ENCODE measurements at places on chromosomes 4 and X. TPM values are rescaled to one million over a fixed set of nuclear protein-coding genes. Genes with fewer than 3 reads are reported as not detected.

GRCh38 chrX:2500091-2500802 is 529 bp downstream of the DHRSX start:
- H3K4me1 ChIP-seq: 0 out of 2 replicates have a peak, but pooled peaks cover 3% of the 10 kb centered on the region
- peak overlapping the region; percentile 72 for H3K4me3 ChIP-seq
- H3K36me3 ChIP-seq: no peaks in the 10 kb centered on the region
- no peak for DNase-seq
- peak overlapping the region; percentile 72 for H3K27ac ChIP-seq
- H3K27me3 ChIP-seq: no peaks in the 10 kb centered on the region

SFRP2 gene
- 0.22 TPM for total RNA-seq

LDOC1 gene
- not detected for total RNA-seq

TEX13D gene
- 0.15 TPM for total RNA-seq

DNA sequence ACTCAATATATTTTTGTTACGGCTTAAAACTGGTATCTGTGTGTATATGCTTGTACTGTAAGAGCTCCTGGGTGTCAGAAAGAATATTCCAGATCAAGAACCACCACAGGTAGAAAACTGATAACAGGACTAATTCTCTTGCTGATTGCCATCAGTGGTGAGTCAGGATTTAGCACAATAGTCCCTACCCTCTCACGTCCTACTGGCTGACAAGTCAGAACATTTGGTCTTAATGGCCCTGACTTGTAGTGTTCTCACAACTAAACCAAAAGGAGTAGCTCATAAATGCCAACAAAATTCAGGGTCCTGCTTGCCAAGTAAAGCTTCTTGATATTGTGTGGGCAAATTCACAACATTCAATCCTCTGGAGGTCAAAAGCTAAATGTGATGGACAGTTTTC is 105.2 kb upstream of the MAB21L2 start:
- DNase-seq: no peak
- H3K36me3 ChIP-seq: no peaks in the 10 kb centered on the region
- no peak overlapping the region for H3K4me3 ChIP-seq
- no peak overlapping the region for H3K27ac ChIP-seq
- H3K27me3 ChIP-seq: no peaks in the 10 kb centered on the region
- H3K4me1 ChIP-seq: no peaks in the 10 kb centered on the region

- no peak overlapping the region for H3K27ac ChIP-seq
- no peak overlapping the region for H3K4me3 ChIP-seq
- H3K27me3 ChIP-seq: no peaks in the 10 kb centered on the region
- DNase-seq: no peak
- H3K4me1 ChIP-seq: 0 out of 2 replicates have a peak, but pooled peaks cover 6% of the 10 kb centered on the region
These were observed 67.4 kb upstream of the SCML1 start for GRCh38 chrX:17669891-17670290.

ATP2B3 gene
- not detected for total RNA-seq

GRCh38 chrX:87900320-87900908 is 382.8 kb downstream of the KLHL4 start:
- no peaks in the 10 kb centered on the region for H3K36me3 ChIP-seq
- H3K4me3 ChIP-seq: no peak overlapping the region
- no peaks in the 10 kb centered on the region for H3K27me3 ChIP-seq

CXCL6 gene
- total RNA-seq: not detected

SPANXC gene
- not detected for total RNA-seq

RPS6KA6 gene
- not detected for total RNA-seq

DNA sequence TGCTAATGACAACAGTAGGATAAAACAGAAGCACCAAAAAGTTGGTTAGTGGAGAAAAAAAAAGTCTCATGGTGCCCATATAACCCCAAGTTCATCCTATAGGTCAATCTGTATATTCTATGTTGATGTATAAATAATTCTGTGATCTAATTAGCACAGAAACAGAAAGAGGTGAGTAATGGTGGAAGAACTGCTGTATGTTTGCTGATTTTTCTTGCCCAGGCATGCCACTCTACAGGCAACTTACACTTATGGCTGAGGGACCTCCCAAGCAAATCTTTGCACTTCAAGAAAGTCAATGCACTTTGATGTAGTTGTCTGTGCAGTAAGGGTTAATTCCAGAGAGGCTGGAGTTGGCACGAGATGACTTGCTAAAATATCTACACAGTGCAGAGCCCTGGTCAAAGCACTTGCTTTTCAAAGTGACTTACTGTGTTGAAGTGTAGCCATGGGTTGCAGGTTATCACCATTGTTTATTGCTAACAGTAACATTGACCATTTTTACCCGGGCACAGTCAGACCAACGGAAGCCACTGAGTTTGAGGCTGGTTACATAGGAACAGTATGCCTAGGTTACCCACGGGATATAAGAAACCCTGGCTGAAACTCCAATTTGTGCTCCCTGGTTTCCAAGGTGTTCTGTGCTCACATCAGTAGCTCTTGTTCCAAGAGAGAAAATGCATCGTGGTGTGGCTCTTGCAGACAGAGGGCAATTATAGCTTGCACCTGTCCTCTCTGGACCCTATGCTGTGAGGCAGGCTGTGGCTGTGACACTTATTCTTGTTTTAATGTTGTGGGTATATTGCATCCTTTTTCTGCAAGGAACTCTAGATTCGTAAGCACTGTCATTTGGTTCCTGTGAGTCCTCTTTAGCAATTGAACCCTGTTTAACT is 141.3 kb upstream of the FTHL17 start:
- no peak overlapping the region for H3K27ac ChIP-seq
- DNase-seq: no peak
- H3K27me3 ChIP-seq: no peaks in the 10 kb centered on the region
- no peak overlapping the region for H3K4me3 ChIP-seq
- H3K4me1 ChIP-seq: no peaks in the 10 kb centered on the region
- no peaks in the 10 kb centered on the region for H3K36me3 ChIP-seq

Data from HCT116 (cell line).